ENCODE measurements at places on chromosomes 16 and 17.

- H3K27me3 ChIP-seq, result peaks cover 75% of the 10 kb centered on the region
- H3K27ac ChIP-seq, result no peak overlapping the region
- no peaks in the 10 kb centered on the region for H3K36me3 ChIP-seq
- DNase-seq, result no peak
Measured at GRCh38 chr17:46847204-46848191, 3.9 kb upstream of the WNT9B start.

GRCh38 chr17:82236142-82236971, 7.5 kb downstream of the SLC16A3 start:
- H3K27me3 ChIP-seq, result no peaks in the 10 kb centered on the region
- no peak overlapping the region for H3K4me3 ChIP-seq
- peak; percentile 59 for DNase-seq
- H3K36me3 ChIP-seq, result peaks cover 2% of the 10 kb centered on the region
- H3K27ac ChIP-seq, result no peak overlapping the region

- H3K27ac ChIP-seq, result peak overlapping the region; percentile 8
- H3K36me3 ChIP-seq, result no peaks in the 10 kb centered on the region
Measured at GRCh38 chr17:3485481-3486068, 9.8 kb downstream of the ASPA start.

- peaks cover 19% of the 10 kb centered on the region for H3K36me3 ChIP-seq
- DNase-seq, result no peak
- peak overlapping the region; percentile 67 for H3K27ac ChIP-seq
- no peaks in the 10 kb centered on the region for H3K27me3 ChIP-seq
- no peak overlapping the region for H3K4me3 ChIP-seq
Measured at GRCh38 chr16:22366889-22367288, 7.5 kb downstream of the CDR2 start.

GRCh38 chr16:8894736-8895334, 12.7 kb downstream of the LITAFD start:
- H3K4me3 ChIP-seq, result no peak overlapping the region
- H3K36me3 ChIP-seq, result peaks cover 29% of the 10 kb centered on the region

DNA sequence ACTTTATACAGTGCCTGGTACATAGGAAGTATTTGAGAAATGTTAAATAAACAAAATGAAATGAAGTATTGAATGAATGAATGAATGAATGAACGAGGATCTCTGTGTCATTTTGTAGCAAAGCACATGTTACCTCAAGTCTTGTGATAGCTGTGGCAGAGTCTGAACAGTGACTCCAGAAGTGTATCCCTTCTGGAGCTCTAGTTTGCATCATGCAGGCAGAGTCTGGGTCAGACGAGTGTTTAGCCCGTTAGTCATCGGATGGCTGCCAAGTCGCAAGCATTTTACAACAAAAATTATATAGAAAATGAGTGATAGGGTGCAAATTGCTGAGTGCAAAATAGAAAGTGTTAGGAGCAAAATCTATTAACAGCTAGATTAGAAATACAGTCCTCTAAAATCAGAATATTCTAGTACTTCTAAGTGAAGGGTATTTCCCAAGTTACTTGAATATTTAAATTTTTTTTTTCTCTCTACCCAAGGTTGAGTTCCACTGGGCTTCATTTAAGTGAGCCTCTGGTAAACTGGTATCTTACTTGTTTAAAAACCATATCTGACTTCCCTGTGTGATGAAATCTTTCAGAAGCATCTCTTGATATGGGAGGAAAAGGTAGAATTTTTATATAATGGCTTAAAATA, 113.3 kb downstream of the FTO start:
- H3K27ac ChIP-seq, result no peak overlapping the region
- no peak overlapping the region for H3K4me3 ChIP-seq
- H3K27me3 ChIP-seq, result peaks cover 10% of the 10 kb centered on the region
- no peak for DNase-seq

- peak overlapping the region; percentile 21 for H3K27ac ChIP-seq
- H3K27me3 ChIP-seq, result peaks cover 29% of the 10 kb centered on the region
- H3K4me1 ChIP-seq, result peaks cover 20% of the 10 kb centered on the region
- peak overlapping the region; percentile 35 for H3K4me3 ChIP-seq
Measured at GRCh38 chr17:38601539-38602351, 4.0 kb downstream of the SRCIN1 start.
